Renal pelvis (tissue), 12 donors: ENCODE measurements at places on chromosomes 7 and 10.

DNA sequence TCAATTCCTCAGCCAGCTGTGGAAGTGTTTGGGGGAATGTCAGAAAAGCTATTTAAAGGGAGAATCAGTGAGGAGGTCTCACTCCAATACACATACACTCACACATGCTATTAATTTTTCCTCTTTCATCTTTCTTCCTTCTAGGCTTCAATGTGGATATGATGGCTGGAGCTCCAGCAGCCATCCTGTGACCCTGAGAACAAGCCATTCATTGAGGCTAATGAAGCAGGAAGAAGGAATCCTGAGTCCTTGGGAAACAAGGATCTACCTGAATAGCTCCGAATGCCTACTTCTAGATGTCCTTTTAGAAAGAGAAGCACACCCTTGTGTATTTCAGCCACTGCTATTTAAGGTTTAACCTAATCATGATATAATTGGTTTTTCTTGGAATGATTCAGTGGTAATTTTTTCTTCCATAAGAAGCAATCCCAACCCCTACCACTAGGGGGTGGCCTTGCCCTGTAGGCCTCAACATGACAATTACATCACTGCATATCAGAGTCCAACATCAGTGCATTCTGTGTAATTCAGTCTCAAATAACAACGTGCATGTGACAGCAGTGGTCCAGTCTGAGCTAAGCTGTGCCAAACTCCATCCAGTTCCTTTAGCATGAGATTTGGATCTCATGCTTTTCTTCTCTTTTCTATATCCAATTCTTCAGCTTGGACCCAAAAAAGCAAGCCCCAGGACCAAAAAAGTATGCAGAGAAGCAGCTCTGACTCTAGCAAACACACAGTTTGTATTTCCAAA lies 85.3 kb upstream of the ANKRD1 start:
- peak; percentile 71 for DNase-seq

GRCh38 chr7:41705109-41705901 lies 2.4 kb upstream of the INHBA start:
- peak; percentile 86 for DNase-seq

DNA sequence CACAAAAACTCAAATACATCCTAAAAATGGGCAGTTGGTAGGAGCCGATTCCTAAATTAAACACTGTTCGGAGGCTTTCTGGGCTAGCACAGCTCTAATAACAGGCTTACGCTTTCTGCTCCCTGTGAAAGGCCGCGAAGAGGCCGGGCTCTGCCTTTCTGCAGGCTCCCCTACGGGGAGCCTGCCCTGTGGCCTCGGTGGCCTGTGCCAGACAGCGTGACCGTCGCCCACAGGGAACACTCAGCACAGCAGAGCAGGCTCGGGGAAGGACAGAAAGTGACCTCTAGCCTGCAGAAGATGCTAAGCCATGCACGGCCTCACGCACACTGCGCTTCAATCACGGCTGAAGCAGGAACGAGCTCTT lies 64.2 kb downstream of the DIP2C start:
- DNase-seq = no peak

DNA sequence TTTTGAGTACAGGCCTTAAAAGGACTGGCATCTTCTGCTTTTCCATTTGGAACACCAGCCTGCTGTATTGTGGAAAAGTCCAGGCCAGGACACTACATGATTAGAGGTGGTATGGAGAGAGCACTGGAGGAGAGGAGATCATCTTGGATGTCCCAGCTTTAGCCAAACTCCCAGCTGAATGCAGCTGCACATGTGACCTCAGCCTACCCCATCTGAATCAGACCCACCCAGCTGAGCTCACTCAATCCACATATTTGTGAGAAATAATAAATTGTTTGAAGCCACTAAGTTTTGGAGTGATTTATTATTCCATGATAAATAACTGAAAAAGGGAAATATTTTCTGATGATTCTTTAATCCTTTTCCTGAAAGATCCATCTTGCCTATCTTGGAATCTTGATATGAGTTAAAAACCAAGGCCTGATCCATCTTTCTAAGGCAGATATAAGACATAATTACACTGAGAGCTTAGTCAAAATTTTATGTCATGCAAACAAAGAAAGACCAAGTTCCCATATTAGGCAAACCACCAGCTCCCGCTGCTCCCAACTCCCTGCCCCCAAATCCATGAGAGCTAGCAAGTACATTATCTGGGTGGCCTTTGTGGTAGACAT lies 55.1 kb upstream of the TRIL start:
- DNase-seq = peak; percentile 58

- DNase-seq = no peak
These were observed 33.8 kb downstream of the NOLC1 start for GRCh38 chr10:102185811-102186527.

DNA sequence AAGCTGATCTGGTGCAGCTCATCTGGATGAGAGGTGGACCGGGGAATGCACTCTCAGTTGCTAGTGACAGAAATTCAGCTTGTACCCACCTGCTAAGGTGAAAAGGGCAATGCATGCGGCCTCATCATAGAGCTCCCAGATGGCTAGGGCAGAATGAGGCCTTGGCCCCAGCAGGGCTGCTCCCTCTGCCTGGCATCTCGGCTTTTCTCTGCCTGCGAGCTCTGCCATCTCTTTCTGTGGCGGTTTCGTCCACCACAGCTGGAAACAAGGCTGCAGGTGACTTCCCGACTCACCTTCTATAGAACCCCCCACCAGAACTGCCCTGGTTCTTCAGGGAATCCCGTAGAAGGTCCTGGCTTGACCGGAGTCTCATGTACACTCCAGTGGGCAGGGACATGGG lies 60.1 kb downstream of the TACC2 start:
- no peak for DNase-seq

- no peak for DNase-seq
These were observed 183.0 kb downstream of the THSD7A start for GRCh38 chr7:11648980-11649379.

DNA sequence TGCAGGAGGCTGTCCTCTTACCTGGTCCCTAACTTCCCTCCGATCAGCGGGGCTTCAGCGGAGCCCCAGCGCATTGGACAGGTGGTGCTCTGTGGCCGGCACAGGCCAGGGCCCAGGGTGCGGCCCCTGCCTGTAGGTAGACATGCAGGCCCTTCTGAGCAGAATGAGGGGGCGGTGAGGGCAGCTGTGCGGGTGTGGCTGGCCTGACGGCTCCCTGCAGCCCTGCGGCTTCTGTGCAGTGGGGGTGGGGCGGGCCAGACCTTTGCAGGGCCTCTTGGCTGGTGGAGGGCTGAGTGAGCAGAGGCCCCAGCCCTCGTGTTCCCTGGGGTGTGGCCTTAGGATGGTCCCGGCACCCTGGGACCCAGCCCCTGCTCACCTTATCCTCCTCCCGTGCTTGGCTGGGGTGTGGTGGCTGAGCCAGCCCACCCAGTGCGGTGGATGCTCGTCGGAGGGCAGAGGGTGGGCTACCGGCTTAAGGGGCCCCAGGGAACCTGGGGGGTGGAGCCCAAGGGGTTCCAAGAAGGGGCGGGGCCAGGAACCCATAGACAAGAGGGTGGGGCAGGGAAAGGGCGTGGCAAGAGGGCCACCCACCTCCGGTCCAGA lies 175.2 kb upstream of the TNRC18 start:
- DNase-seq = no peak

GRCh38 chr10:19133992-19134391 lies 85.4 kb downstream of the MALRD1 start:
- DNase-seq = no peak

- DNase-seq = no peak
These were observed 44.0 kb downstream of the ADK start for GRCh38 chr10:74194999-74195398.

DNA sequence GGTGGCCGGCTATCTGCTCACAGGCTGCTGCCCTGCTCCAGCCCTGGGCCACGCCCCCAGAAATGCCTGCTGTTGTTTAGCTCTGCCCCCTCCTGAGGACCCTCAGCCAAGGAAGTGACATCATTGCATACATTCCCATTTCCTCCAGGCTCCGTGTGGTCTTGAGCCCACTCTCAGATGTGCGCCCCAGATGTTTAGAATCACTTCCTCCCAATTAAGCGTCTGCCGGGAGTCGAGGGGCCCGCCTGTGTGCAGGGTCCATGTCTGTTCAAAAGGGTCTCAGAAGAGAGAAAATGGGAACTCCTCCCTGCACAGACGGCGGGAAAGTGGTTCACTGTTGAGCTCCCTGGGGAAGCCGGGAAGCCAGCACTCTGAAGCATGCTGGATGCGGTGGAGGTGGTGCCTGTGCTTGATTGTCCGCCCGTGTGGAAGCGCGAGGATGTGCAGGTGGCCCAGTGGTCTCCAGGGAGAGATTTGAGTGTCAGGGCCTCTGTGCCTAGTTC lies 116.9 kb upstream of the PPIF start:
- DNase-seq = peak; percentile 86
